SK-MEL-5 (cell line): ENCODE measurements at places on chromosomes 3 and 15. TPM values are rescaled to one million over a fixed set of nuclear protein-coding genes. Genes with fewer than 3 reads are reported as not detected.

Gene CP
- total RNA-seq: 0.43 and 0.53 TPM in 2 replicates

DNA sequence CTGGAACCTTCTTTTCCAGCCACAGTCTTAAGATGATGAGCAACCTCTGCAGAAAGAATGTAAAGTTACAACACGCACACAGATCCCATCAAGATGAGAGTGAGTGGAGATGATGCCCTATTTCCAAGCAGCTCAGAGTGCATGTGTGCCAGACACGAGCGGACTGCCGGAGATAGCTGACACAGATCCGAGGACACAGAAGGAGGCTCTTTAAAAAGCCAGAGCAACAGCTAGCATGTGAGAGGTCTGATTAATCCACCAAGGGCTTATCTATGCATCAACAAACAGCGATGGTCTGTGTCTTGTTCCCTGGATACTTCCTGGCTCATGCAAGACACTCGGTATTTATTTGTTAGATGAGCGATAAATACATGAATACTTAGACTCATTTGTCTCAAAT lies 128.6 kb upstream of the DLG1 start:
- DNase-seq: no peak

Gene GOLGA8O
- not detected in 2 replicates for total RNA-seq

GRCh38 chr3:12356996-12357395 lies 68.1 kb downstream of the PPARG start:
- no peak for DNase-seq

Gene FES
- total RNA-seq: 0.16 TPM in 1 of 2 replicates, not detected in the other

Gene SNX22
- total RNA-seq: 3.7 and 5.0 TPM in 2 replicates

Gene GOLGA8M
- total RNA-seq: not detected in 2 replicates

Gene GPR149
- not detected in 2 replicates for total RNA-seq

DNA sequence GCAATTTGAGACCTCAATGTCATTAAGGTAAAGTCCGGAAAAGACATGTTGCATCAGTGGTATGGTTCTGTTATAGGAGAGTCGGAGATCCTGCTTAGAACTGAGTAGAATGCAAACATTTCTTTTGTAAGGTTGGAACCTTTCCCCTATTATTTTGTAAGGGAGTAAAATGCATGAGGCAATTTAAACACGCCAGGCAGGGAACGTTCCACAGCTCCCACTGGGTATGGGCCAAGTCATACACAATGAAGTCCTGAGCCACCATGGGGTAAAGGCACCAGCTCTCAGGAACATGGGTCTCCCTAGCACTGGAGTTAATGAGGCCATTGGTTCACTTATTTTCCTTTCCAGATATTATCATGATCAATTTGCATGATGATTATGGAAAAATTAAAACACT lies 116.6 kb upstream of the NR2F2 start:
- DNase-seq: no peak

GRCh38 chr15:39431376-39431775 lies 149.5 kb upstream of the THBS1 start:
- DNase-seq: no peak

DNA sequence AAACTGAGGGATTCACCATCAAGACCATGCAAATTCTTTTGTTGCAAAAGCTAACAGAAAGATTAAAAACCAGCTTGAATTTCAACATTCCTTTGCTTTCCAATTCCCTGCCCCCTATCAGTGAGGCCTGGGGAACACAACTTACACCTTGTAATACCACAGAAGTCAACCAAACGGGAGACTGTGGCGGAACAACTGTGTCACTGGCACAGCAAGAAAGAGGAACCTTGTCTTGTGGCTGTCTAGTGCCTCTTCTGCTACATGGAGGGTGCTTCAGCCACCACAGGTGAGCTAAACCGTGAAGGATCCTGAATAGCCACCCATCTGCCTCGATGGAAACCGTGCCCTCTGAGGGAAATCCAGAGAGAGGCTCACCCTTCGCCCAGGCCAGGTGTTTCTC lies 11.4 kb downstream of the CCDC12 start:
- DNase-seq: no peak

- DNase-seq: no peak
These were observed 11.5 kb downstream of the POMGNT2 start for GRCh38 chr3:43094381-43094780.

GRCh38 chr3:58210761-58211460 lies at the start of gene DNASE1L3:
DNASE1L3 (minus strand) TSS chr3:58210972; CDS start chr3:58210906, 66 bp downstream.
- no peak for DNase-seq

Gene SH3GL3
- not detected in 2 replicates for total RNA-seq

DNA sequence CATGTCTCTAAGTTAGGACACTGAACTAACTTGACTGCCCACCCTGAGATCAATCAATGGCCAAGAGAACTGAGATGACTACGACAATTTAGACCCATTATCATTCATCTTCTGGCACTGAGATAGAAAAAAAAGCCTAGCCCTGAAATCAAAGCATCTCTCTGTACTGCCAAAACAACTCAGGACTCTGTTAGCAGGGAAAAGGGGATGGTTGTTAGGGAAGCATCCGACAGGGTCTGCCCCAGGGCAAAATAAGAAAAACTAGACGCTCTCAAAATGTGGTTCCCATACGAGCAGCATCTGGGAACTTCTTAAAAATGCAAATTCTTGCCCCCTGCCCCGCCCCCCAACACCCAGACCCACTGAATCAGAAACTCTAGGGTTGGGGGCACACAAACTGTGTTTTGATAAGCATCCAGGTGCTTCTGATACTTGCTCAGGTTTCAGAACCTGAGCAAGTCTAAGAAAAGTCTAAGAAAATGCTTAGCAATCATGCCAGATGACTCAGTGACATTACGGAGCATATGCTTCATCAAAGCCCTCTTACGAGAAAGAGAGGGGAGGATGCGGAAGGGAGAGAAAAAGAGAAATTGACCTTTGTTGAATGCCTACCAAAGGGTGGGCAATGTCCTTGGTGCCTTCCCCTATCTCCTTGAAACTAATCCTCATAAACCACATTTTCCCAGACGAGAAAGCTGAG lies 172.8 kb upstream of the HES1 start:
- peak; percentile 95 for DNase-seq

- no peak for DNase-seq
These were observed 20.4 kb upstream of the PYDC2 start for GRCh38 chr3:191440532-191440931.

DNA sequence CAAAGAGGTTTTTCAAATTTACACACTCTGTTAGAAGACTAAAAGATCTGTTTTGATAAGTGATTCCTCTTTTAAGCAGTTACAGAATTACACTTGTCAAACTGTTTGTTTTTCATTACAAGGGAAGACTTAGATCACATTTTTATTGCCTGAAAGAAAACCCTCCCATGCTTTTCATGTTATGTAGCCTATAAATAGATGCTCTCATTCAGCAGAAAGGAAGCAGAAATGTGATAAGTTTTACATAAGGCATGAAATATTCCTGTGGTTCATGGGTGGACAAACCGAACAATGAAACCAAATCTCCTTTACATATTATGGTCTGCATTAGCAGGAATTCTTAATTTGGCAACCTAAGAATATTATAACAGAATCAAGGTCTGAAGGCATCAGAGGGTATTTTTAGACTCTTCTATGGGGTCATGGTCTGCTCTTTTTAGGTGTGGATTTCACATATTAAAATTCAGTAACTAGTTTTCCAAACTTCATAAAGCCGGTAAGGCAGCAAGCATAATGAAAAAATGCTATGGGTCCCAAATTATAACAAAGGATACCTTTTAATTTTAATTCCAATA lies 37.3 kb upstream of the FXR1 start:
- no peak for DNase-seq

DNA sequence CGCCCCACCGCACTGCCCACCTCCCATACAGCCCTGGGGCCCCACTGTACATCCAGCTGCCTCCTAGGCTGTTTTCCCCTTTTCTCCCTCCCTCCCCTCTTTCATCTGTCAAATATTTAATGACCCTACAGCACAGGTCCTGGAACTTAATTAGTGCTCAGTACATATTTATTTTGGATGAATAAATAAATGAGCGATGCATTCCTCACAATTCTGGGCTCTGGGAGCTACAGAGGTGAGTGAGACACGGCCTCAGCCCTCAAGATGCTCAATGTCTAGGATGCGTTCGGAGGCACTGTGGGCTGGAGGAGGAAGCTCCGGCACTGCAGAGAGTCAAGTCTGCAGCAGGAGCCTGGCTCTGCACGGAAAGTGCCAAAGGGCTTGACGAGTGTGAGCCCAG lies 175.0 kb downstream of the FAM43A start:
- no peak for DNase-seq

Gene SLC7A14
- total RNA-seq: not detected in 2 replicates

DNA sequence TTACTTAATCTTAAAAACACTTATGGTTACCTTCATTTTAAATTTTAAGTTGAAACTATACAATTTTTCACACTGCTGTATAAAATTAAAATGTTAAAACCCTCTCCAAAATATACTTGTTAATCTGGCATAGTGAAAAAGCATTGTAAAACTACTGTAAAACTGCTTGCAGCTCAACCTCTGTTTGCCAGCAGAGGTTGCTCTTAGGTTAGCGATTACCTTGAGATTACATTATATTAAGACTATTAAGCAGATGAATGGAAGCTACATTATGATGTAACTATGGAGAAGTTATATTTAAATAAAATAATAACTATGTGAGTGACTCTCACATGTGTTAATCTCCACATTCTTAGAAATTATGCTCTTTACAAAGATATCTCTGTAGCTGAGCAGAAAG lies 143.6 kb upstream of the SLITRK3 start:
- DNase-seq: peak; percentile 60

- DNase-seq: no peak
These were observed 37.8 kb downstream of the MYL3 start for GRCh38 chr3:46825450-46825849.

DNA sequence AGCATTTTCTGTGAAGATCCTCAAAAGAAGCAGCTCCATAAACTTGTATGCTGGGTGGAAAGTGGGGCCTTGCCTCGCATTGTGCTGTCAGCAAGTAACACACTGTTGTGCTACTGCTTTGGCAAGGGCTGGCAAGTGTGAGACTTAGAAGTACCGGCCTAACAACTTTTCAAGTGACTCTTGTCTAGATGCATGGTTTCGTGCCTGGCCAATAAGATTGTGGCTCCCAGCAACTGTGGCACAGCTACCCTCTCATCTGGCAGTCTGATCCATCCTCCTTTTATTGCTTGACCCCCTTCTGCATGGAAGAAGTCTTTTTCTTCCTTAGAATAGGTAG lies 79.4 kb upstream of the VEPH1 start:
- no peak for DNase-seq

GRCh38 chr3:19527746-19528145 lies 379.4 kb downstream of the KCNH8 start:
- no peak for DNase-seq

DNA sequence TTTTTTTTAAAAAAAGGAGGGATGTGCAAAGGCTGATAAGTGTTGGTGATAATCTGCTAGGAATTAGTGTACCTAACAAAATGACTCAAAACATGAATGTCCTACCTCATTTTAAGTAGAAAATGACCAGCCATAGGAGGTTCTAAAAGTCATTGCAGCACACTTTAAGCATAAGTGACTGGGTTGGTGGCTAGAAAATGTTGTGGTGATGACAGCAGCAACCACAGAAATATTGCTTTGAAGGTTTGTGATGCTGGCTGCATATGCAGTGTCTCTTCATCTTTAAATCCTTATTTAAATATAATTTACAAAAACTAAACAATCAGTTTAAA lies 55.2 kb downstream of the CMSS1 start:
- DNase-seq: no peak

DNA sequence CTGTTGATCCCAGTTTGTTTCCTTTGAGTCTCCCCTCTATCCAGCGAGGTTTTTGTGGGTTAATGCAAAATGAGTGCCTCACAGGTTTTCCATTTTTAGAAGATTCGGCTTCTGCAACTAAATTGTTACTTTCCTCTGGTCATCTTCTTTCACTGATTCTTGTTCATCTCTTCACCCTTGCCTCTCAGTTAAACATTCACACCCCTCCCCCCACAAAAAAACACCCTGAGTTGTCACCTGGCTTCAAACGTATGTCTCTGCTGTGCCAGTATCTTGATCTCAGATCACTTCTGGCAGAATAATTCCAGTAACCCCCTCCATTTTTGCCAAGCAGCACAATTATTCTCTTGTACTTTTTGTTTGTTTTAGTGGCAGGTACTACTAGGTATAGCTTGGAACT lies 12.3 kb upstream of the CLDN16 start:
- DNase-seq: no peak

GRCh38 chr3:36907911-36908646 lies 36.8 kb downstream of the TRANK1 start:
- DNase-seq: peak; percentile 72

GRCh38 chr3:52202384-52203077 lies 4.6 kb downstream of the ALAS1 start:
- no peak for DNase-seq

Gene OR5K2
- total RNA-seq: not detected in 2 replicates

- no peak for DNase-seq
These were observed 27.0 kb upstream of the VILL start for GRCh38 chr3:37963635-37964034.

Gene CYP1A2
- total RNA-seq: not detected in 2 replicates

Gene C3orf85
- not detected in 2 replicates for total RNA-seq

Gene BUB1B
- total RNA-seq: 34.6 and 36.9 TPM in 2 replicates

GRCh38 chr3:110878692-110879091 lies 192.9 kb upstream of the NECTIN3 start:
- DNase-seq: no peak

- DNase-seq: no peak
These were observed 23.2 kb upstream of the ATOSA start for GRCh38 chr15:52702390-52702789.

DNA sequence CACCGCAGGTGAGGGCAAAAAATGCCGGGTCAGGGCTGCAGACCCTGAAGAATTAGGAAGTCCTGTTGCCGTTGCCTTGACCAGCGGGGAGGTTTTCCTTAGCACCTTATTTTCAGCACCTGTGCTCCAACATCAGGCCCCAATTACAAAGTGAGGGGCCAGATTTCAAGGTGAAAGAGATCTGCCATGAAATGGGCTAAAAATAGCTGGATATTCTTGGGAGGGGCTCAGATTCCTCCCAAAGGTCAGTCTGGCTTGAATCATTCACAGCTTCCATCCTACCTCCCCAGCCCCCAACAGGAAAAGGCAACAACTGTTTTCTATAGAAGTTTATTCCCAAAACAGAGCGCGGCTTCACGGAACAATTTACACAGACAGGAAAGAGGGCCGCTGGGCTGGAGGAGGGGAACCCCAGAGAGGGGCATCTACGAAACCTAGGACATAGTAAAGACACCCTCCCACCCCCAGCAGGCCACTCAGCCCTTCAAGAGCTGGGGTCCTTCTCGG lies 941 bp upstream of the SLC26A6 start:
- DNase-seq: no peak

DNA sequence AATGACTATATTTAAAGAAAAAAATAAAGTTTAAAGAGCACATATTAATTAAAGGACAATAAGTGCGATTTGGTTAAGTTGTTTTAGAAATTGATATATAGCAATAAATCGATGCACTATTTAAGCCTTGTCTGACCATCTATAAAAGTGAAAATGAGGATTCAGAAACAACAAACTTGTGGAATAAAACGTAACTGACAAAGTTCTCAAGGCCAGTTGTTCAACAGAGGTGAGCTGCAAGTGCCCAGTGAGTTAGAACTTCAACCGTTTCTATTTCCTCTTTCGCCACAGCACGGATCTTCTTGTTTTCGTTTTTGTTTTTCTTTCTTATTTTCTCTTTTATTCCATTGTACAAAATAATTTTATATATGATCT lies 724.9 kb upstream of the ARRDC4 start:
- DNase-seq: no peak
